ENCODE measurements at places on chromosomes 12 and 14.

GRCh38 chr12:5317556-5317955 is 114.4 kb upstream of the NTF3 start:
- DNase-seq: no peak

DNA sequence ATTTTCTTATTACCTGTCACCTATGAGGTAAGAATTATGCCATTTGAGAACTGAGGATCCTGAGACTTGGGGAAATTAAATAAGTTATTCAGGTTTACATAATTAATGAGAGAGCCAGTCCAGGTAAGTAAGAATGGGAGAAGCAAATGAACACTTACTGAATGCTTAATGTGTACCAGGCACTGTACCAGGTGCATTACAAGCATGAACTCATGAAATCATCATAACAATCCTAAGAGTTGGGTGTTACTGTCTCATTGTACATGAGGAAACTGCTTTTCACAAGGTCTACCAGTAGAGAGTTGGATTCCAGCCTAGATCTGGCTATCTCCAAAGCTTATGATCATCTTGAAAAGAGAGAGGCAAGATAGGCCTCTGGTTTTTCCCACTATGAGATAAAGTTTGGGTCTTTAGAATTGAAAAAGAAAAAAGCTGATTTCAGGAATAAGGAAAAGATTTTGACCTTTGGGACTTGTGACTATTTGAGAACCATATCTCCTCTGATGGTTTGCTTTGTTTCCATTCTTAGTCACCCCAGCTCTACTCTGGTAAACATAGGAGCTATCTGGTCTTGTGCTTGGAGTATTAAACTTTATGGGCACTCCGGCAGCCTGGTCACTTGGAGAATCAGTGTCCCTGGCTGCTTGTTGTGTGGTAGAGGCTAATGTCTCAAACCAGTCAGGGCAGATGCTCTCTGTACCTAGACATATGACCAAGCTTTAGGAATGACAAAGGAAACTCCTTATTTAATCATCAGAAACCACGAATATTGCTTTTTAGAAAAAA is 48.0 kb downstream of the PTHLH start:
- DNase-seq: no peak

DNA sequence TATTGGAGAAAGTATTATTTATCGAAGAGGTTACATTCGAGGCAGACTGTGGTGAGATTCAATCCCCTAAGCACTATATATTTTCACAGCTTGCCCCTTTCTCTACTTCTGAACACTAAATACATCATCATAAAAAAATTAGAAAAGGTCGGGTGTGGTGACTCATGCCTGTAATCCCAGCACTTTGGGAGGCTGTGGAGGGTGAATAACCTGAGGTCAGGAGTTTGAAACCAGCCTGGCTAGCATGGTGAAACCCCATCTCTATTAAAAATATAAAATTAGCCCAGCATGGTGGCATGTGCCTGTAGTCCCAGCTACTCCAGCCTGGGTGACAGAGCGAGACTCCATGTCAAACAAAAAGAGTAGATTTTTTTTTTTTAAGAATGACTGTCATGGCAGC is 70.6 kb upstream of the MYF6 start:
- DNase-seq: no peak

DNA sequence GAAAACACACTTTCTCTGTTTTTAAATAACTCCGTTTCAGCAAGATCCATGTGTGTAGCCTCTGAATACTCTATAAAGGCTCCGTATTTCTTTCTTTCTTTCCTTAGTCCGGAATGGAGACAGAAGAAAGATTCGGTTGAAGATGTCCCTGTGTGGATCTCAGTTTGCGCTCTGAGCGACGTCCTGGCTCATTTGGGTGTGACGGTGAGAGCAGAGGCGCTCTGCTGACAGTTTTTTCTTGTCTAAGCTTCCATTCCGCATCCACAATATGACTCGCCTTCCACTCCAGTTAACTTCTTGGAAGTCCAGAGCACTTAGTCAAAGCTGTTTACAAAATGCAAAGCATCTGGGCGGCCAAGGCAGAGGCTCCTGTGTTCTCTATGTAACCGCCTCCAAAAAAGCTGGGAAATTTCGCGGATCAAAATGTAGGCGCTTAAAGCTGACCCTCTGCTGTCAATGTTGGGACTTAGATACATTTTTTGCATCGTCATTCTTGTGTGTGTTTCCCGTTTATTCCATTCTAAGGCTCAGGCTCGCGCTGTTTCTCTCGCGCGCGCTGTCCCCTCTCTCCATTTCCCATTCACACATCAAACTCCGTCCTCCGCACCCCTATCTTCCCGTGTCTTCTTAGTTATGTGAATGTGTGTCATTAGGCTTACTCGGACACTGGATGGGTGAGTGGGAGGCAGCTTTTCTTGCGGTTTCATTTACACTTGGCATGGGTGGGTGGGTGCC is 880 bp upstream of the FLRT2 start:
- DNase-seq: no peak
